ENCODE measurements at places on chromosomes 16 and 17. TPM values are rescaled to one million over a fixed set of nuclear protein-coding genes. Genes with fewer than 3 reads are reported as not detected.
A peak's percentile ranks its signal among the peaks of the same experiment; 100 is the strongest.

DNA sequence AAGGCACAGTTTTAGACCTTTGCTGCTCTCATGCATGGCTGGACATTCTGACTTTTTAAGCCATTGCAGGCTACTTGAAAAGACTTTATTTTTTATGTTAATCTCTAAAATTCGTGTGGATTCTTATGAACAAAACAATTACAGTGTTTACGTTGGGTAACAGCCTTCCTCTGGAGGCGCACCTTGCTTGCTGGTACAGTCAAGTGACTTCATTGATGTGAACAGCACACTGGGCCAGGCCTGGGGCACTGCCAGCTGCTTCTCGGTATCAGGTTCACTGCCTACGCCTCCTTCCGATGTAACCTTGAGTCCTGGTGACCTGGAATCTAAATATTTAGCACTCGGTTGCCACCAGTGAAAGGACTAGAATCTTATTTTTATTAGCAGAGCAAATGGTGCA is 27.8 kb downstream of the MARCHF10 start:
- H3K36me3 ChIP-seq, result no peaks in the 10 kb centered on the region
- H3K4me1 ChIP-seq, result no peaks in the 10 kb centered on the region
- peak overlapping the region; percentile 32 for H3K27ac ChIP-seq
- no peaks in the 10 kb centered on the region for H3K27me3 ChIP-seq

DNA sequence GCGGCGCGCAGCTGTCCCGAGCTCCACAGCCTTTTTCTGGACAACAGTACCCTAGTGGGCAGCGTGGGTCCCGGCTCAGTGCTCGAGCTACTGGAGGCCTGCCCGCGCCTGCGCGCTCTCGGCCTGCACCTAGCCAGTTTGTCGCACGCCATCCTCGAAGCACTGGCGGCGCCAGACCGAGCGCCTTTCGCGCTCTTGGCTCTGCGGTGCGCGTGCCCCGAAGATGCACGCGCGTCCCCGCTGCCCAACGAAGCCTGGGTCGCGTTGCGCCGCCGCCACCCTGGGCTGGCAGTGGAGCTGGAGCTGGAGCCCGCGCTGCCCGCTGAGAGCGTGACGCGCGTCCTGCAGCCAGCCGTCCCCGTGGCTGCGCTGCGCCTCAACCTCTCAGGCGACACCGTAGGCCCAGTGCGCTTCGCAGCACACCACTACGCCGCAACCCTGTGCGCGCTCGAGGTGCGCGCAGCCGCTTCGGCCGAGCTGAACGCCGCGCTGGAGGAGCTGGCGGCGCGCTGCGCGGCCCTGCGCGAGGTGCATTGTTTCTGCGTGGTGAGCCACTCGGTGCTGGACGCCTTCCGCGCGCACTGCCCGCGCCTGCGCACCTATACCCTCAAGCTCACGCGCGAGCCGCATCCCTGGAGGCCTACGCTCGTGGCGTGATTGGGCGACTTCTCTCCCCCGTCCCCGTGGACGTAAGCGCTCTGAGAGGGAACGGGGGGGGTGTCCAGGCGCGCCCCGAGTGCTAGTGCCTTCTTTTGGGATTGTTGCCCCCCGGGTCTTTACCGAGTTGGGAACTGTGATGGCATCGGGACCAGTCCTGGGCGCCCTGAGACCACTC is 1.2 kb upstream of the HSF4 start:
- no peaks in the 10 kb centered on the region for H3K36me3 ChIP-seq
- H3K27me3 ChIP-seq, result no peaks in the 10 kb centered on the region
- DNase-seq, result no peak
- H3K4me1 ChIP-seq, result peaks cover 10% of the 10 kb centered on the region

DNA sequence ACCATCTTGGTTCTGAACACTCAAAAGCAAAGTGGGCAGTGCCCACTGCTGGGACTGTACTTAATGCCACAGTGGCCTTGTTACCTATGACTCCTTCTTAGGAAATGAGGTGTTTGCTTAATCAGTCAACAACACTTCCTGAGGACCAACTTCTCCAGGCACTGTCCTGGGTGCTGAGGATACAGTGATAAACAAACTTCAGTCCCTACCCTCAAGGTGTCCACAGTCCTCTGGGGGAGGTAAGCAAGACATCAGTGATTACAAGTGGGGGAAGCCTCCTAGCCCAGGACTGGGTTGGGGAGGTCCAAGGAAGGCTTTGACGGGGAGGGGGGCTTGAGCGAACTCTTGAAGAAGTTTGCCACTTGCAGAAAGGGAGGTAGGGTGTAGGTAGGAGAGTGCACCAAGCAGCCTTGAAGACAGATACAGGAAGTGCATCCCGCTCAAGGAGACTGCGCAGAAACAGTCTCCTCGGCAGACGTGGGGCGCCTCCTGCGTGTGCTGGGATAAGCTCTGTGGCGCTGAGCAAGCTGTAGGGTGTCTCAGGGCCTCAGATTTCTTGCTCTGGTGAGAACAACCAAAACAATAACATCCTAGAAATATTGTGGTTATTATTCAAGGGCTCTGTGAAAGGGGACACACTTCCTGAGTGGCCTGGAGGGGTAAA is 2.6 kb upstream of the ABCC3 start:
- H3K4me1 ChIP-seq, result peaks cover 7% of the 10 kb centered on the region
- DNase-seq, result no peak
- no peak overlapping the region for H3K4me3 ChIP-seq
- no peak overlapping the region for H3K27ac ChIP-seq

- H3K27me3 ChIP-seq, result no peaks in the 10 kb centered on the region
- no peaks in the 10 kb centered on the region for H3K36me3 ChIP-seq
- H3K4me1 ChIP-seq, result peaks cover 9% of the 10 kb centered on the region
- peak overlapping the region; percentile 13 for H3K27ac ChIP-seq
- H3K4me3 ChIP-seq, result no peak overlapping the region
Observed at GRCh38 chr16:74480150-74481029, 59.1 kb upstream of the CLEC18B start.

- H3K27ac ChIP-seq, result peak overlapping the region; percentile 75
- no peak for DNase-seq
- H3K4me1 ChIP-seq, result peaks cover 11% of the 10 kb centered on the region
Observed at GRCh38 chr17:69608808-69609472, 194.4 kb downstream of the MAP2K6 start.

DNA sequence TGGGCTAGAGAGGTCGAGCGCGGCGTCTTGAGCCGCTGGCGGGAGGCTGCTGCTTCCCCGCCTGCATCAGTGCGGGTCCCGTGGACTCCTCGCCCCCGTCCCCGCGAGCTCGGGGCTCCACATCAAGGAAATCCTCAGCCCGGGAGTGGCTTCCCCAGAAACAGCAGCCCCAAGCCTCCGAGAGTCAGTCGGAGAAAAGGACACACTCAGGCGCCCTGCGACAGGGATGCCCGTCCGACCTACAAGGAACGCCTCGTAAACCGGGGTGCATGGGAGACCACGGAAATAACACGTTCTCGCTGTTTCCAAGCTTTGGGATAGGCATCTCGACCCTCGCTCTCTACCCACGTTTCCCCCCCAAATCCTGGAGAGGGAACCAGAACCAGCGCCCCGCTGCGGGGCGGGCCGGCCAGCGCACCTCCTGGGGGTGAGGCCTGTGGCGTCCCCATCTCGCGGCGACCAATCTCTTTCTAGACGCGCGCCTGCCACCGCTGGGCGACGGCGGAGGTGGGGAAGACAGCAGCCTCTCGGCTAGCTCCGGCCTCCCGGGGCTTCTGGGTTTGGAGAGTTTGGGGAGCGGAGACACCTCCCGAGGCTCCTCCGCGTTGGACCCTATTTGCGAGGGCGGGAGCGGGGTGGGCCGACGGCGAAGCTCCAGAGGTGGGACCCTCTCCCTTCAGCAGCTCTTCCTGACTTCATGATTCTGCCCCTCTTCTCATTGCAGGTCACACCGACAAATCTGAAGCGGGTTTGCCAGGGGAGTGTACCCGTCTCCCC is 759 bp upstream of the TP53I13 start:
- no peaks in the 10 kb centered on the region for H3K36me3 ChIP-seq
- peaks cover 8% of the 10 kb centered on the region for H3K4me1 ChIP-seq
- H3K27me3 ChIP-seq, result no peaks in the 10 kb centered on the region
- H3K4me3 ChIP-seq, result peak overlapping the region; percentile 74
- H3K27ac ChIP-seq, result peak overlapping the region; percentile 91

Gene ZFP3
- total RNA-seq, result 8.8 TPM

Gene CHAD
- total RNA-seq, result 2.3 TPM

Data from breast epithelium (tissue), 4 donors.